Stimulated activated CD4-positive, alpha-beta T cell treated with anti-CD3 and anti-CD28 coated beads, Interleukin-15, amount 100 ng/mL, for 1 hour (primary cell): ENCODE measurements at places on chromosomes 7 and 10.
A peak's percentile ranks its signal among the peaks of the same experiment; 100 is the strongest.

DNA sequence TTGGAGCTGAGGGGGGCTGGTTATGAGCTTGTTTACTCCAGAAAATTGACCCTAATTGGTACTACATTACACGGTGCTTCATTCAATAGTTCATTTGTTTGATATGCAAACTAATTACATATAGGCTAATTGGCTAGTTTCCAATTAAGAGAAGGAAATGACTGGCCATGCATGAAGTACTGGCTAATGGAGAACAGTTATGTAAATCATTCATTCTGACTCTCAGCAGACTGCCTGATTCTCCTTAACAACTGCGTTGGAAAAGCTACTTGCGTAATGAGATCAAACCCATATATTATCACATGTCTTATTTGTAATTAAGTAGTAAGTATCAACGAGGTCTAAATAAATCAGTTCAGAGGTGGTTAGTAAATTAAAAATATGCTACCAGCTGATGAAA is 81.8 kb upstream of the CTTNBP2 start:
- DNase-seq = no peak

DNA sequence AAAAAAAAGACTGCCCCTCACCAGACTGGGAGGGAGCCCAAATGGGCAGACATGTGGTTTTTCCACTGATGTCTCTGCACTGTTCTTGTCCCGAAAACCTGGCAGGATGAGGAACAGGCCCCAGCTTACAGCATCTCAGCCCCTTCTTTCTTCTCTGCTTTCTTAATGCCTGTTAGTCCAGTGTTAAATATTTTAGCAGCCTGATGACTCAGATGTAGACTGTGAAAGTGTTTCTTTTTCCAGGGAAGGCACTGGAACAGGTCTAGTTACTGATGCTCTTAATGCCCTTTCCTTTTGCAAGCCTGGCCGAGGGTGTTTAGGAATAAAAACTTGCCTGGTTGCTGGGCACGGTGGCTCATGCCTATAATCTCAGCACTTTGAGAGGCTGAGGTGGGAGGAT is 107.7 kb downstream of the TACC2 start:
- DNase-seq = no peak

DNA sequence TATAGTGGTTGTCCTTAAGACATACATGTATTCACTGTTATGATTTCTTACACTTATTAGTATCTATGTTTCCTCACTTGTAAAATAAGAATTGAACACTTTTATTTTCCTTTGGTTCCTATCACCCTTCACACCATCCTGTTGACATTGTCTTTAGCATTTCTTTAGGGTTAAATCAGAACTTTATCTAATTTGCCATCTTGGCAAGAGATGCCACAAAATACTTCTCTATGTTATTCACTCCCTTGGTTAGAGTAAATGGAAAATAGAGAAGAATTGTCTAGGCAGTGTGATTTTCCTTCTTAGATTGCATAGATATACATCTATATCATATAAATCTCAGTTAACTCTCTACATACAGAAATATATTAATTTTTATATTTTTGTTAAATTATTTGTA is 204.7 kb downstream of the SEMA3D start:
- DNase-seq = no peak

DNA sequence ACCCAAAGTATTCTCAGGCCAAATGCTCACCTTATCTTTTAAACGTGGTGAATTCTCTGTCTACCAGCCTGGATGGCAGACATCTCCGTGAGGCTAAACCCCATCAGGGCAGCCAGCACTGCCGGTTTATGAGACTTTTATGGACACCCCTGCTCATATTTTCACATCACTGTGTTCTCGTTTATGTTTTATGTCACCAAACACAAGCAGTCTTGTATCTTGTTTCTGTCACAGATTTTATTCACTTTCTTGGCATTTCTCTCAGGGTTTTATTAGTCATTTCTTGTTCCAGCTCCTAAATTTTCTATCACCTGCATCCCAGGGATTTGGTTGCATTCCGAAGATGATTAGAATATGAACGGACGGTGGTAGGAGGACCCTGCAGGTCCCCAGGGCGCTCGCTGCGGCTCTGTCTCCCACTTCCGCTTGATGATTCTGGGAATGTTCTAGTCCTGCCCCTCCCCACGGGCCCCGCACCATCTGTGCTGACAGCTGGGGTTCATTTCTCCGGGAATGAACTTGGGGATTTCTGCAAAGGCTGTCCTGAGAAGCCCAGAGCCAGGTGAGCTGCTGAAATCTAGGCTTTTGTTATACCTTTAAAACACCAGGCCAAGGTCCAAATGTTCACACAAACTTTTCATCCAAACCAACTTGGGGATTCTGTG is 217.6 kb downstream of the GFRA1 start:
- no peak for DNase-seq

GRCh38 chr10:130757821-130758489 is 553.6 kb downstream of the TCERG1L start:
- DNase-seq = no peak

DNA sequence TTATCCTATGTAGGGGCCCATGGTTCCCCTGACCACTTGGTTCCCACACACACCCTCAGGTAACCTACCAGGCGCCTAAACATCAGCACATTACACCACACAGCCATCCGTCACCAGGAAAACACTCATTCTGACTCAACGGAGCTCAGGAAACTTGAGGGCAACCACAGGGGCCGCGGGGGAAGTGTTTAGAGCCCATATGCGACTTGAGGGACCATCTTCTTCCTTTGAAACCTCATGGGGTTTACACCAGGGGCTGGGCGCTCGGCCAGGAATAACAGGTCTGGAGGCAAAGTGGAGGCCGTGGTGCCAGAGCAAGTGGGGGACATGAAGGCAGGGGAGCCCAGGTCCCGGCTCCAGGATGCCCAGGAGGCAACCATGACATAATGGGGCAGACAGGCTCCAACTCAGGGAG is 1.5 kb downstream of the STX1A start:
- DNase-seq = peak; percentile 52

- no peak for DNase-seq
These were observed 147.9 kb downstream of the IMMP2L start for GRCh38 chr7:111414374-111414773.

DNA sequence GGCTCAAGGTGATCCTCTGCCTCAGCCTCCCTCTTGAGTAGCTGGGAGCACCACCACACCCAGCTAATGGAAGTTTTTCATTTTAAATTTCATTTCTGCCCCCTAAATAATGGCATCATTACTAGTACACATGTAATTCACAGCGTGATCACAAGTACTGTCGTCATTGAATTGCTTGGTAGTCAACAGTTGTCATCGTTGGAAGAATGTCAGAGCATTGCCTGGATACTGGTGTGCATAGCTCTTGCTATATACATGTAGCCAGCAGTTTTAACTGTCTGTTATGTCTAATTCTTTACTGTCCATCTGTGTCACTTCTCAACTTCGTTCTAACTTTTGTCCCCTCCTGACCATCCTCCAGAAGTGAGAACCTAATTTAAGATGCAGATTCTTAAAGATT is 62.1 kb downstream of the CRPPA start:
- no peak for DNase-seq

- no peak for DNase-seq
These were observed 124.0 kb upstream of the PTPN20 start for GRCh38 chr10:46787321-46787615.

GRCh38 chr7:136150311-136150710 is 173.2 kb upstream of the MTPN start:
- no peak for DNase-seq

- DNase-seq = no peak
These were observed 340.5 kb downstream of the TNS3 start for GRCh38 chr7:47241112-47242065.

- DNase-seq = no peak
These were observed 1.2 kb downstream of the ADIRF start for GRCh38 chr10:86969421-86970041.

- DNase-seq = no peak
These were observed 329.5 kb upstream of the MEOX2 start for GRCh38 chr7:16015981-16016380.

- DNase-seq = no peak
These were observed 8.4 kb upstream of the TEX36 start for GRCh38 chr10:125691160-125691981.
